ENCODE measurements at places on chromosomes 3 and 15.

- DNase-seq, result no peak
These were observed 33.7 kb upstream of the TMC3 start for GRCh38 chr15:81407718-81408117.

DNA sequence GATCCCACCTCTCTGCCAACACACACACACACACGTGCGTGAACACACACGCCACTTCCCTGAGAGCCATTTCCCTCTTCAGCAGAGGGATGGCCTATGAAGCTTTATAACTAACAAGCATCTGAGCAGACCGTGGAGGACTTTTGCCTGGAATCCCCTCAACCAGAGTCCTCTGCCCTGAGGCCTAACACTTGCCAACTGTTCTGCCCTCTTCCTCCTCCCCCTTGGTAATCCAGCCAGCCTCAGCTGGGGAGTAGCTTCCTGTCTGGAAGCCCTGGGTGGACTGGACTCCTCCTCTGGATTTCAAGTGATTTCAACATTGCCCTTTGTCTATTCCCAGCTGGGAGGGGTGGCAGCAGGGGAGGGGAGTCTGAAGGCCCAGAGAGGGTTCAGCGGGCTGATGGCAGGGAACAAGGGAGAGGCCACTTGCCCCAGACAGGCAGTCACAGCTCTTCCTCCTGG, 68.4 kb upstream of the HACD2 start:
- peak; percentile 37 for DNase-seq

DNA sequence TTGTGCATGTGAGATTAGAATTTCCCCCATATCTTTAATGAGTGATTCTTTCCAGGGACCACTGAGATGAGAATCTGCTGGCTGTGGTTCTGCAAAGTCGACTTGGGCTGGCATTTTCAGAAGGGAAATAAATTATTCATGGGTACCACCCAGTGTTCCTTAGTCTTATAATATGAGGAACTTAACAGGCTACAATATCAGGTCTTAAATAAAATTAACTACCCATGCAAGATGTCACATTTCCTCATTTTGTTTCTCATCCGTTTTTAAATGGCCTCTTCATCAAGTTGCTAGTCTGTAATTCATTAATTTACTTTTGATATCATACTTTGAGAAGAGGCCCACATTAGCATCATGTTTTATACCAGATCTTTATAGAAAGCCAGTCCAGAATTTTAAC, 58.3 kb upstream of the SKOR1 start:
- no peak for DNase-seq

- no peak for DNase-seq
These were observed 3.5 kb downstream of the DRD3 start for GRCh38 chr3:114175204-114175987.

DNA sequence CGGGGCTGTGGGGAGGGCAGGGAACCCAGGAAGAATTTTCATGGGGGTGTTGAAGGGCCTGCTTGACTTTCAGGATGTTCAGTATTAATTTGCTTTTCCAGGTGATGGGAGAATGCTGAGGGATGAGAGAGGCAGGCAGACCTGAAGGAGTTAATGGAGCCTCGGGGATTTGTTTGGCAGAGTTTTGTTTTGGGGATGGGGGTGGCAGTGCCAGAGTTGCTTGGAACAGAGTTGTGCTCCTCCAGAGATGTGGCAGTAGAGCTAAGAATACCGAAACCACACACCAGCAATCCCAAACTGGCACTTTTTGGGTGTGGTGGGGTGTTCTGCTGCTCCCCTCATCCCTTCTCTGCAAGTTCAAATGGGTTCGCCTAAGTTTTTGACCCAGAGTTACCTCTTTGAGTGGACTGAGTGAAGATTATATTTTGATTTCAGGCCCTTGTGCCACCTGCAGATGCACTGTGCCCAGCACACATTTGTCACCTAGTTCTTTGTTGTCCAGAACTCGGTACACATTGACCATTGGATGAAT, 1.6 kb downstream of the BOC start:
- no peak for DNase-seq

DNA sequence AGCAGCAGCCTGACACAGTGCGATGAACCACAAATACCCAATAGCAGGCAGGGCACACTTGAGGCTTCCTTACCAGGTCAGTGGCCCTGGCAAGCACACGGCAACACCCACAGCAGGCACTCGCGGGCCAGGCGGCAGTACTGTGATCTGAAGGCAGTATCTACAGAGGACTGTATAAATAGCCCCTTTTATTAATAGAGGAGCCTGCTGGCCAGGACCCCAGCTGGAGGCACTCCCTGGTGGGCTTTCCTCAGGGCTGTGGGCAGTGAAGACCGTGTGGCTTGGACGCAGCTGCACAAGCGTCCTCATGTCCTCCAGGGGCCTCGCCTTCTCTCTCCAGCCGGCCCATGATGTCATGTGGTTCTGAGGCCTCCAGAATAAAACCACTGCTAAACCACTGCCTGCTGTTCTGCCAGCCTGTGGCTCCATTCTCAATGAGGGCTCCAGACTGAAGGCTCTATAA, 44.1 kb downstream of the LRIG1 start:
- DNase-seq, result no peak

- peak; percentile 33 for DNase-seq
These were observed 217.9 kb upstream of the THBS1 start for GRCh38 chr15:39362821-39363561.

- no peak for DNase-seq
These were observed 14.0 kb downstream of the FBXL22 start for GRCh38 chr15:63611177-63611576.

- DNase-seq, result no peak
These were observed 81.4 kb downstream of the DNAJB8 start for GRCh38 chr3:128385080-128385832.

DNA sequence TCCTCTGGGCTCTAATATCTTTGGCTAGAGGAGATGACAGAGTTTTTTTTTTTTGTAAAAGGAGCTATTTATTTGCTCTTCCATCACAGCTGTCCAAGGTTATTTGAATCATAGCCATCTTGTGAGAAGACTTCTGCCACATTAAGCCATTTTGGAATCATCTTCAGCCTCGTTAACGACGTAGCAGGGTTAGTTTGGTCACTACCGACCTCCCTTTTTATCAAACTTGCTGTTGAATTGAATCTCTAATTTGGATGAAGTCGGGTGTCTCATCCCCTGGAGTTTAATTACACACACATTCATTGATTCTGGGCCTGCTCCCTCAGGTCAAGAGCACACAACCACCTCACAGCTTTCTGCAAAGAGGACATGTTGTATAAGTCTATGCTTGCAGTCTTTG, 238.7 kb downstream of the CPNE4 start:
- DNase-seq, result no peak

- no peak for DNase-seq
These were observed 17.2 kb downstream of the TMOD3 start for GRCh38 chr15:51846463-51847230.

DNA sequence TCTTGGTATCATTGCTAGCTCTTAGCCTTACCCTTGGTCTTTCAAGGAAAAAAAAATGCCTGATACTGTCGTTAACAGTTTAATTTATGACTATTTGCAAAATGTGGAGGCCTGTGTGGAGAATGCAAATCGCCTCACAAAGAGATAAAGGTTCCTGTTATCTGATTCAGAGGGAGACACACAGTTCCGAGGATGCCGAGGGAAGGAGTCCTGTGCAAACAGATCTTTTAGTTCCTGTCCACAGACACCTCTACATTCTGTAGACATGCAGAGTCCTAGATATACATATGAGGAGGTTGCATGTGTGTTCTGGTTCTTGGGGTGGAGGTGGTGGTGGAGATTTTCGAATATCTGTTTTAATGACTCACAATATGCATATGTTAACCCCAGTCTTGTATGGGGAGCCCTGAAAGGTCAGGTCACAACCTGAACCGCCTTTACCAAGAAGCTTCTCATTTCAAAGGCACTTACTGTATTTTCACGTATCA, 5.7 kb downstream of the NR2F2 start:
- DNase-seq, result no peak

GRCh38 chr3:188869628-188870027, 302.1 kb upstream of the TPRG1 start:
- no peak for DNase-seq

DNA sequence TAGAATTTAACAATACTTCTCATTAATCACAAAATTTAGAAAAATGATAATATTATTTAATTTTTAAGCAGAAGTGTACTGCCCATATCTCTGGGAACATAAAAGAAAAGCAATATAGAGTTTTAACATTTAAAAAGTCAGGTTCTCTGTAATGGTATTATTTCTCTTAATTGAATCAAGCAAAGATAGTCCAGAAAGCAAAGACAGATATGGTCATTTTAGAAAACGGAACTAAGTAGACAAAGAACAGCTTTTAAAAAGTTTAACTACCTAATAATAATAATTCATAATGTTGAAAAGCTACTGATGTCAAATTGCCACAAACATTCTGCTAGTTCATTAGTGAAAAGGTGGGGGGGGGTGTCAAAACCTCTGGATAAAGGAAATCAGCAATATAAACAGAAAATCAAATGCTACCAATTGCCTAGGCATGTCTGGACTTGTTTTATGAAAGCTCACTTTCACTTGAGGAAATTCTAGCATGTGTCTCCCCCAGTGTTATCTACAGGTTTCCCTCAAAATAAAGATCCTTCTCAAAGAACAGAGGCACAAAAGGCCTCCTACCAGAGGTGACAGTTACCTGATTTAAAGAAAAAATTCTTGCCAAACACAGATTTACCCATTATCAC, 1.7 kb downstream of the ZMAT3 start:
- no peak for DNase-seq

DNA sequence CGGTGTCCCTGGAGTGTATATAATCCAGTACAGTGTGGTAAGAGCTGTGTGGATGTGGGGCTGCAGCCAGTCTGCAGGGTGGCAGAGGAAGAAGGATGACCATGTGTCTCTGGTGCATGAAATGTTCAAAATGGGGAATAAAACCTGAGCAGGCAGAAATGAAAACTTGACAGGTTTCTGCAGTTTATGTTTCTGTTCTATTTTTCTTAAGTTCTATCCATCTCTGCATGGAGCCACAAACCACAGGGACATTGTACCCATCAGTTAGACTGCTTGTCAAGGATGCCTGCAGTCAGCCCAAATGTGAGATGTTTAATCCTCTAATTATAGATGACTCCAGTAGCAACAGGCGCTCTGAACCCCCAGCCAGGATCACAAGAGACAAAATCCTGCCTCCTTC, 216.7 kb downstream of the IL20RB start:
- DNase-seq, result no peak

- no peak for DNase-seq
These were observed 43.8 kb downstream of the GRIP2 start for GRCh38 chr3:14496351-14496750.

- DNase-seq, result no peak
These were observed 1.7 kb downstream of the PKM start for GRCh38 chr15:72229076-72229946.

DNA sequence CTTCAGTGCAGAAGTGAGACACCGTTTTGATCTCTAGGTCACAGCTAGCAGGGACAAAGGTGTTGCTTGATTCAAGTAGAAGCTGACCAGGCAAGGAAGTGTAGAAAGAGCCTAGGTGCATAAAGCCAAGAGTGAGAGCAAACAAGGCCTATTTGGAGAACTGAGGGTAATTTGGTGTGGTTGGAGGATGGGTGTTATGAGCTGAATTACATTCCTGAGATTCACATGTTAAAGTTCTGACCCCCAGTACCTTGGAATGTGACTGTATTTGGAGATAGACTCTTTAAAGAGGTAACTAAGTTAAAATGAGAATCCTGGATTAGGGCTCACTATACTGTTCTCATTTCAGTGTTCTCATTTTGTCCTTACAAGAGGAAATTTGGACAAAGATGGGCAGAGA, 191.3 kb downstream of the ZMAT3 start:
- no peak for DNase-seq

- DNase-seq, result no peak
These were observed 549.5 kb upstream of the ARRDC4 start for GRCh38 chr15:97410897-97411575.

DNA sequence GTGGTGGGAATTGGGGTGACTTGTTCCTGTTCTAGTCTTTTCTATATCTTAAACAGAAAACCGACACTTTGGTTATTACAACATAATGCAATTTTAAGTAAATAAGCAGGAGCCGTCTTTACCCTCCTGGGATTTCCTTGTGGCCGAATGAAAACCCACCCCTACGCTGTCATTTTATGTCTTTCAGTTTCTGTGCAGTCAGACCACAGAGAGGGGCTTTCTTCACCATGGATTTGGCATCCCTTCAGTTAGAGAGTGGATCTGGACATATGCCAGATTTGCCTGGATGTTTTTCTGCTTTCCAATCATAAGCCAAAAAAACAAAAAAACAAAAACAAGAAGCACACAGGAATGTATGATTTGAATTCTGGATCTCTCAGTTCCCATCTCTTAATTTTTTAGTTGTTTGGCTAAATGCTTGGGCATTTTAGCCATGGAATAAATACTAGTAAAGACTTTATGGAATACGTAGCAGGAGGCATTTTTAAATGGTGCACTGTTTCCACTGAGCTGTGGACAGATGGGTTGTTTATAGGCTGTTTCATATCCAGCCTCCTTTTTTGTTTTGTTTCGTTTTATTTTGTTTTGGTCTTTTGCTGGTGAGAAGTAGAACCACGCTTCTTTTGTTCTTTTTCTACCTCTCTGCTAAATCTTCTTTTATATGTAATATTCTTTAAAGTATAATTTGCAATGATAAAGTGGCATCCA, 272.9 kb downstream of the FEZF2 start:
- no peak for DNase-seq

GRCh38 chr3:78912259-78912658, 855.5 kb downstream of the ROBO1 start:
- DNase-seq, result no peak

DNA sequence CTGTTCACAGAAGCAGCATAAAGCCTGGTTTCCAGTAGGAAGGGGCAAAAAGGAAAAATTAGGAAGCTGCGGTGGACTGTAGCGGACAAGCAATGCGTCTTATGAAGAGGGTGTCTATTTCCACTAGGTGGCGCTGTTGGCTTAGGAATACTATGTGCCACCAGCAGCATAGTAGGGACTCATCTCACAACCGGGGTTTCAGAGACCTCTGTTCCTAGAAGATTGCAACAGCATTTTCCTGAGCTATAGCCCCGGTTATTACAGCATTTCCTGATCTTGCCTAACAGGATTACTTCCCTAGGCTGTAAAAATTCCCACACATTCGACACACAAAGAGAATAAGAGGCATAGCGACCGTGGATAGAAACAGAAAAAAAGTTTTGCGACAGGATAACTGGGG, 683.0 kb downstream of the TBL1XR1 start:
- DNase-seq, result no peak

- DNase-seq, result no peak
These were observed 154.9 kb downstream of the ECT2 start for GRCh38 chr3:172905451-172905850.

DNA sequence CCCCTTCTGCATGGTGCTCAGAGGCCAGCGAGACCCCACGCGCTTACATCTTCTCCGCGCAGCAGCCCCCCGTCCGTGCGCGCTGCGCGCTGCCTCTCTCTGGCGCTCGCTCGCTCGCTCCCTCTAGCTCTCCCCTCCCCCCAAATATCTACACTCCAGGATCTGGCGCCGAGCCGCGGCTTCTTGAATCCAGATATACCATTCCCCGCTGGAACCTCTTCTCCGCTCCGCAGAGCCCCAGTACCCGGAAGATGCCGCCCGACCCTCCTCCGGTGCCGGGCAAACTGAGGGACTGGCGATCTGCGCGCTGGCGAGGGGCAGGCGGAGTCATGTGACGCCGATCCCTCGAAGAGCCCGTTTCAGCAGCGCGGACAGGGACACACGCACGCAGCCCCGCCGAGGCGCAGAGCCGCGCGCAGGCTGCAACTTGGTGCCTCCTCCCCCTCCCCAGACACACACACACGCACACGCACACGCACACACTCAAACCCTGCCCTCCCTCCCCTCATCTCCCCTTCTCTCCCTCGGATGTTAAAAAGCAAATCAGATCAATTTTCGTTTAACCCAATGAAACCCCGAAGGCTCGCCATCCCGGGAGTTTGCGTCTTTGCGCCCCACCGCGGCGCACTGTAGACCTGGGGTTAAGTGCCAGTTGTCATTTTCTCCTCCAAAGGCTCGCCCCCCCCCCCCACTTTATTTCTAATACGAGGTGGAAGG, at the start of gene RASGRF1:
Gene RASGRF1, minus strand, starts transcription at position 294 of the 717 bp plus-strand sequence. Its CDS starts 282 bp downstream, at position 12.
- DNase-seq, result no peak
